ENCODE measurements at places on chromosomes 13 and 19. TPM values are rescaled to one million over a fixed set of nuclear protein-coding genes. Genes with fewer than 3 reads are reported as not detected.

Gene CXCL17
- not detected for total RNA-seq

Gene ZIC2
- 0.72 TPM for total RNA-seq

Gene FFAR2
- total RNA-seq: not detected

Gene TDRD12
- 4.4 TPM for total RNA-seq

Gene HPN
- total RNA-seq: not detected

Gene CRX
- total RNA-seq: not detected

Gene PINLYP
- not detected for total RNA-seq

Gene NECTIN2
- total RNA-seq: 91.5 TPM

Gene KIR2DL1
- not detected for total RNA-seq

Gene EPS8L1
- 24.1 TPM for total RNA-seq

Gene PARP4
- total RNA-seq: 19.6 TPM

Gene ERICH4
- total RNA-seq: not detected

Gene CGB3
- not detected for total RNA-seq

Gene HNRNPL
- 501 TPM for total RNA-seq

Gene ACER1
- not detected for total RNA-seq

Gene SPIB
- not detected for total RNA-seq

Gene SLC7A9
- total RNA-seq: not detected

Gene CYP4F2
- total RNA-seq: not detected

Gene CD70
- 274 TPM for total RNA-seq

Gene SLC5A5
- total RNA-seq: not detected

Gene SIX5
- total RNA-seq: 15.2 TPM

Gene TEAD2
- total RNA-seq: 36.8 TPM

Gene CERS4
- 1.8 TPM for total RNA-seq

Gene IL17D
- 0.12 TPM for total RNA-seq

Gene FXYD1
- total RNA-seq: not detected

Gene PABPC3
- total RNA-seq: not detected

Gene SLC1A5
- 274 TPM for total RNA-seq

Gene ZNF773
- 10.6 TPM for total RNA-seq

Gene EGLN2
- total RNA-seq: 138 TPM

Gene TYROBP
- not detected for total RNA-seq

Gene PBX4
- total RNA-seq: 1.9 TPM

Gene DENND1C
- not detected for total RNA-seq

Gene ZNF418
- not detected for total RNA-seq

Gene OR10H1
- total RNA-seq: not detected

Gene ALG11
- total RNA-seq: 4.3 TPM

Gene HCST
- not detected for total RNA-seq

Gene LGI4
- 0.29 TPM for total RNA-seq

Gene RDH8
- total RNA-seq: not detected

Gene ZNF30
- total RNA-seq: 2.7 TPM

Gene VSTM2B
- not detected for total RNA-seq
